H1 (cell line): ENCODE measurements at places on chromosomes 2 and 18.
A peak's percentile ranks its signal among the peaks of the same experiment; 100 is the strongest.

GRCh38 chr18:23291456-23292205 lies 156.3 kb downstream of the CABLES1 start:
- DNase-seq, result no peak

GRCh38 chr2:176091329-176092258 lies 927 bp upstream of the HOXD13 start:
- no peak for DNase-seq

DNA sequence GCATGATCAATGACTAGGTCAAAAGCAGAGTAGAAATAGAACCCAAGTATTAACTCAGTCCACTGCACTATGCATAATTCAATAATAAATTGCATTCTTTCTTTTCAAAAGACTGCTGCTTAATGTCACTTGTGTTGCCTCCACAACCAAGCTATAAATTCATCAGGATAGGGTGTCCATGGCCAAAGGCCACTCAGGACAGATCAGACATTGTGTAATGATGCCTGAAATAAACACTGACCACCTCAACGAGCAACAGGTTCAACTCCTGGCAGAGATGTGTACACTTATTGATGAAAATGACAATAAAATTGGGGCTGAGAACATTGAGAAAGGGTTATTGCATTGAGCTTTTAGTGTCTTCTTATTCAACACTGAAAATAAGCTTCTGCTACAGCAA lies 194.5 kb upstream of the SPOPL start:
- no peak for DNase-seq

- DNase-seq, result peak; percentile 37
Measured at GRCh38 chr18:46051731-46052461, 20.2 kb downstream of the PSTPIP2 start.

DNA sequence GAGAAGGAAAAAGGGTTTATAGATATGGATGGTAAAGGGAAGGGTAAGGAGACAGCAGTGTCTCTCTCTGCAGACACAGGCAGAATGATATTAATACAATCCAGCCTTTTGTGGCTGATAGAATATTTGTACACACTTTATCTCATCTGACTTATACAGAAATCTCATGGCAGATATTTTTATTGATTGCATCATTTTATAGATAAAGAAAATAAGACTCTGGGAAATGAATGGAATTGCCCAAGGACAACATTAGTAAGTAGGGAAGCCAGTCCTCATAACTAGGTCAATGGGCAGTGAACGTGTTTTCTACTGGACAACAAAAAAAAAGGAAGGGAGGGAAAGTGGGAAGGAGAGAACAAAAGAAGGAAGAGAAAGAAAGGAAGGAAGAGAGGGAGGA lies 236.4 kb upstream of the EPHA4 start:
- DNase-seq, result no peak

- DNase-seq, result no peak
Measured at GRCh38 chr2:104321116-104321795, 532.7 kb upstream of the POU3F3 start.

GRCh38 chr2:149767516-149767974 lies 180.0 kb upstream of the MMADHC start:
- DNase-seq, result no peak

DNA sequence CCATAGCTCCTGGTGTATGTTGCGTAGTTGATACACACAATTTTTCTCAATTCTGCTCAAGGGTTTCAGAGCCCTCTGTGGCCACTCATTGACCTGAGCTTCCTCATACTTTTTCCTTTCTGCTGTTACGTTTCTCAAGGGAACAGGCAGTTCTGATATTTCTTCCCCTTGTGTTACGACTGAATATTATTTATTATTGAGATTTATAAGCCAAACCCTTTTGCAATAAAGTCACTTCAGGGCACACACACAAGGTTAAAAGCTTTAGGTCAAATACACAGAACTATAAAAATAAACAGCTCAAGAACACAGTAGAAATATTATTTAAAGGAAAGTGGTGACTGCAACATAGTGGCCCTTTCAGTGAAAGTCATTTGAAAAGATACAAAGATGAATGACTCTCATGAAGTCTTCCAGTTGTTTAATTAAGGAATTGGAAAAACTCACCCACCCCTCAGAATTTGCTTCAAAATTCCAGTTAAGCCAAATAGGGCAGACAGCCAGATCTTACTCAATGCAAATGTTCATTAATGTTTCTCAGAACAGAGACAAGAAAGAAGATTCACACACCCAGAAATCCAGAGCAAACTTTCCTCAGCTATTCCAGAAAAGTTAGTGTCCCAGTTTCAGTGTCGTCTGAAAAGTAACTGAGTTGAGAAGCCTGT lies 179.7 kb downstream of the TRIB2 start:
- no peak for DNase-seq

DNA sequence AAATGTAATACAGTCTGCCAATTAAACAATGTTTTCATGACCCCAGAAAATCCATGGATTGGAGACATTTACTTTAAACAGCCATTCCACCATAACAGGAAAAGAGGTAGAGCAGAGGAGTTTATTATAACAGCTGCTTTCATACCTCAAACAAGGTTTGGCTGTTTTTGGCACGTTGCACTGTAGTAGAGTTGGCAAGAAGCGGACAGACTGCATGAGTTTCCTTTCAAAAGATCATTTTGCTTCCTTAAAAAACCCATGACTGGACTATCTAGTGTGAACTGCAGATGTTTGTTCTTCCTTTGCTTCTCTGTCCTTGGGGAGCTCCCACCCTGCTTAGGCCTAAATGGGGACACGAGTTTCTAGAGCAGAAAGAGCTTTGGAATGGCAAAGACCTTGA lies 108.5 kb upstream of the THOC1 start:
- no peak for DNase-seq

DNA sequence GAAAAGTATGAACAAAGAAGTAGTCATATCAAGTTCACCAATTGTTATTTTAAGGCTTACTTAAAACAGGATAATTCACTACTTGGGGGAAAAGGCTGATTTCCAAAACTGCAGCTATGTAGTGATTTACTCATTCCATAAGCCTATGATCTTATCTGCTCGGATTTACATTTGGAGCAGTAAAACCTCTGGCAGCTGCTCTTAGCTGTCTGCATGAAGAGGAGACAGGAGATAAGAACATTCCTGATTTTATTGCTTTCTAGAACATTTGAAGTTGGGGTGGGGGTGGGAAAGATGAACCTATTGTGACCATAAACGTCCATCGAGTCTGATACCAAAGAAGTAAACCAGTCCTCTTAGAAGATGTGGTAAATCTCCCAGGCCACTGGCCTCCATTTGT lies 120.9 kb downstream of the MMADHC start:
- no peak for DNase-seq

GRCh38 chr2:168076731-168077130 lies 170.7 kb downstream of the STK39 start:
- DNase-seq, result no peak

DNA sequence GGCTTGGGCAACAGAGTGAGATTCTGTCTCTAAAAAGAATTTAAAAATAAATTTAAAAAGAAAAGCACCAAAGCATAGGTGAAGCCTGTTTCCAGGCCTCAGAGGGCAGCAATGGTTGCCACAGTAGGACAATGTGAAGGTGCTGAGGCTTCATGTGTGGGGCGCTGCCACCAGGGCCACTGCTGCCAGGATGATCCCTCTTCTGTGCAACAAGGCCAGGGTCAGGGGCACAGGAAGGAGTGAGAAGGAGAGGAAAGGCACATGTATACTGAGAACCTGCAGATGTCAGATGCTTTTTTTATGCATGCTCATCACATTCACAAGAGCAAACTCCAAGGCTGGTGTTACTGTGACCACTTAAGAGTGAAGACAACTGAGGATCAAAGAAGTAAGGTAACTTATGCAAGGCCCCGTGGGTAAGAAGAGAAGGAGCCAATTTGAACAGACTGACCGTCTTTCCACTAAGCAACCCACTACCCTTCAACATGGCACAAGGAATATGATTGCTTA lies 79.7 kb upstream of the ACKR3 start:
- no peak for DNase-seq

DNA sequence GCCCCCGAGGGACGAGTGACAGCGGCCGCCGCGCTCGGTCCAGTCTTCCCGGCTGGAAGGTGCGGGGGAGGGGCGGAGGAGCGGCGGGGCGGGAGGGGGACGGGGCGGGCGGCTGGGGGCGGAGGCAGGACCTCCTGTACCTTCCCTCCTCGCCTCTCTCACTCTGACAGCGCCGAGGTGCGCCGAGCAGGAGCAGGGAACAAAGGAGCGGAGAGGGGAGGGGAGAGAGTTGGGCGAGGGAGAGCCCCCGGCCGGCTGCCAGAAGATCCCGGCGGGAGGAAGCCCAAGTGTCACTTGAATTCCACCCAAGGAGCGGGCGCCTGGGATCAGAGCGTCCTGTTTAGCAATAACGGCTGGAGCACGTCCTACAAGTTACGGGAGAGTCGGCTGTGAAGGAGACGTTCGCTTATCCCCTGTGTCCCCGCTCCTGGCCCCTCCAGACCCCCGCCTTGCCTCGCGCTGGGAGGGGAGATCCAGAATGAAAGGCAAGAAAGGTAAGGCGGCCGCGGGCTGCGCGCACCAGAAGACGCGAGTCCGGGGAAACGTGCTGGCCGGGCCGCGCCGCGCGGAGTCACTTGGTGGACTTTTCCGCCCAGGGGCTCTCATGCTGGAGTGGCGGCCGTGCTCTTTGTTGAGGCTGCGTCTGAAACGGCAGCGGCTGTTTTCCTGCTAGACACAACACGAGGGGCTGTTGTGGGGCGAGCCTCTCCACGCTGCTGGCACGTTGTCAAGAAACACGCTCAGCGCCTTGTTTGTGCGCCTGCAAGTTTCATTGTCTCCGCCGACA lies at the start of gene TGIF1:
TGIF1 (plus strand) TSS at position 161 of the 787 bp plus-strand sequence; CDS start at position 479, 318 bp downstream.
- peak; percentile 82 for DNase-seq

DNA sequence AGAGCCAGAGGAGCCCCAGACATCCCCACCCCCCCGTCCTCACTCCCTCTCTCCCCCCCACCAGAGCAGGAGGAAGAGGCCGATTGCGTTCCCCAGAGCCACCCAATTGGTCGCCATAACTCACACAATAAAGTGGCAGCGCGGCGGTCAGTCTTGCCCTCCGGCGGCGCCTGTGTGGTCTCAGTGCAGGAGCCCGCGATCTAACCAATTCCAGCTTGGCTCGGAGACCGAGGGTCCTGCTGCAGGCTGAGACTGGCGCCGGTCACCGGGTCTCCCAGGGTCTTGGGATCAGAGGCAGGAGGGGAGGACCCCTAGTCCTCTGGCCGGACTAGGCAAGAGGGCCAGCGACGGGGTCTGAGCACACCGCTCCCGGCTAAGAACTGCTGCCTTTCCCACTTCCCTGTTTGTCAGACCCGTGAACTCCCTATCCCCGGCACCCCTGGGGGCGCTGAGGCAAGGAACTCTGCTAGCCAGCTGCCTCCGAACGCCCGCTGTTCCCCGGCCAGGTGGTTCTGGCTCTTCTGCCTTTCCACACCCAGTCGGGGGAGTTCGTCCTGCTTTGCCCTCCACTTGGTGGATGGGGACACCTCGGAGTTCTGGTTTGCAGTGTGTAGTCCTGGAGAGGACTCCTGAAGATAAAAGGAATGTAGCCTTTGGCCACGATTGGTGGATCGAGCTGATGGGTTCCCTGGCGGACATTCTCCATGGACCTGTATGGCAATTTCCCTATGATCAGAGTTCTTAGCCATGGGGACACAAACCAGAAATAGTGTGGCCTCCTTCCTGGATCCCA lies 1.0 kb upstream of the HOXD12 start:
- no peak for DNase-seq

- no peak for DNase-seq
Measured at GRCh38 chr2:110959198-110959597, 161.5 kb upstream of the BCL2L11 start.

- no peak for DNase-seq
Measured at GRCh38 chr2:133674066-133674432, 105.8 kb upstream of the NCKAP5 start.

GRCh38 chr2:79950526-79950925 lies 354.0 kb downstream of the LRRTM1 start:
- no peak for DNase-seq

DNA sequence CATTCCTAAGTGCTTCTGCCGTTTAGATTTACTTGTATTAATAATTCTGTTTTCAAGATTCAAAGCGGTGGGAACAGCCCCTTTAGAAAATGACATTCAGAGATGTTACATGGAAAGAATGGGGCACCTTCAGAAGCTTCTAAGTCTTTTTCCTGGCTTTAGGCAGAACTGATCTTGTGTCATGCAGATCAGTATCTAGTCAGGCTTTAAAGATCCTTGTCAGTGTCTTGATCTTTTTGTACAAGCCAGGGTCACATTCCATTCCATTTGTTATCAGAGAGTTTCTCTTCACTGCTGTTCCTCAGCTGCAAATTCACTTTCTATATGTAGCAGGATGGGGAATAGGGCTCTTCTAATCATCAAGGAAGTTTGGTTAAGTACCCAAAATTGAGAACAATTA lies 275.3 kb downstream of the DCC start:
- no peak for DNase-seq

GRCh38 chr2:1407950-1408675 lies 5.2 kb upstream of the TPO start:
- no peak for DNase-seq

- no peak for DNase-seq
Measured at GRCh38 chr18:10064267-10064666, 150.5 kb downstream of the VAPA start.

DNA sequence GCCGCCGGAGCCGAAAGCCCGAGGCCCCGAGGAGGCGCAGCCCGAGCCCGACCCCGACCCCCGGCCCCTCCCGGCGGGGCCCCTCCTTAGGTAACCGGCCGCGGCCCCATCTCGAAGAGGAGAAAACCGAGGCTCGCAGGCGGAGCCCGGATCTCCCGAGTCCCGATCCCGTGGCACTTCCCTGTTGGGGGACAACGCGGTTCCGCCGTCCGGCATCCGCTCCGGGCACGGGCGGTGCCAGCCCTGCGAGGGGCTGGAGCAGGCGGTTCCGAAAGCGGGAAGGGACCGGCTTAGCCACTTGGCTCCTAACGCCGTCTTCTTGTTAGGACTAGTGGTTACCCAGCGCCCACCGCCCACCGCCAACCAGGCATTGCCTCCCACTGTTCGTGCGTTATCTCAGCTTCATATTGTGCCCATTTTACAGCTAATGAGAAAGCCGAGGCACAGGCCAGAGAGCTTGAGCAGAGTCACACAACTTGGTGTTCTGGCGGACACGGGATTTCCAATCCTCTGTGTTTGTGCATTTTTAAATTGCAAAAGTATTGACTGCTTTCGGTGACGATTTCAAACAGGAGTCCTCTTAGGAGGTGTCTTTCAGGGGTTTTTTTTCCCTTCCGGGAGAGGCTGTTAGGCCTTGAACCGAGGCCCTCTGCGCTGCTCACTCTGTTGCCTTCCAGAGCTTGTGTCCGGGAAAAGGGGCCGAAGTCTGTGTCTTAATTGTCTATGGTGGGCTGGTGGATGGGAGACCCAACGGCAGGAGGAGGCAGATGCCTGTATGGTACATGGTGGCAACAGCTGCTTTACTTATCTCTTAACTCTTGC lies 562 bp downstream of the CENPA start:
- no peak for DNase-seq

DNA sequence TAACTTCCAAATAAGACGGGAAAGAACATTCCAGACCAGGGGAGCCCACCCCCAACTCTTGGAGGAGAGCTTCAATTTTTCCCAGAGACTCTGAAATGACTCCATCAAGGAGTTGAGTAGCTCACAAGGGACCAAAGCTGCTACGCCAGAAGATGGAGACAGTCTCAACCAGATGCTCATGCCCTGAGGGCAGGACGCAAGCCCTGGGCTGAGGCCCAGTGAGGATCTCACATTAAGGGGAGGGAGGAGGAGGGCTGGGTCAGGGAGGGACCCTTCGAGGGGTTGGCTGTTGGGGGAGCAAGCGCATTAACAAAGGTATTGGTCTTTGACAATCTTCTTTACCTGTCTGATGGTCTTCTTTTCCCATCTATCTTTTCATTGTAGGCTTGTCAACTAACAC lies 141.3 kb upstream of the SLC1A4 start:
- DNase-seq, result no peak

GRCh38 chr2:16546128-16546754 lies 119.4 kb downstream of the CYRIA start:
- no peak for DNase-seq
